ENCODE measurements at places on chromosomes 13 and 19. TPM values are rescaled to one million over a fixed set of nuclear protein-coding genes. Genes with fewer than 3 reads are reported as not detected.
A peak's percentile ranks its signal among the peaks of the same experiment; 100 is the strongest.

DNA sequence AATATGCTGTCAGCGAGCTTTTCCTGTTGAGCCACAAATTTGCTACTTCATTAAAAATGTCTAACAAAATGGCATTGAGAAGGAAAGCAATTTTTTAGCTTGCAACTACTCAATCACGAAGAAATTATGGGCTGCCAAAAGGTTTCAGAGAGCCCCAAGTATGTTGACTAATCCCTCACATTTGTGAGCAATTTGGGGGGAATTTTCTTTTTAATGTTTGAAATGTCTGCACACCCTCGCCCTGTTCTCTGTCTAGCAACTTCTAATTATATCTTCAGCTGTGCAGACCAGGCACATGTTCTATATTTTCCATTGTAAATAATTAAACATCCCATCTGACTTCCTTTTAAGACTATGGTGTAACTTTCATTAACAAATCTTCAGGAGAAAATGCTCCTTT, 192.9 kb downstream of the DCT start:
- H3K4me3 ChIP-seq = no peak overlapping the region
- DNase-seq = no peak
- peaks cover 2% of the 10 kb centered on the region for H3K27me3 ChIP-seq
- H3K36me3 ChIP-seq = no peaks in the 10 kb centered on the region
- H3K4me1 ChIP-seq = no peaks in the 10 kb centered on the region

GRCh38 chr19:5631567-5632240, 8.8 kb downstream of the SAFB start:
- H3K36me3 ChIP-seq = peaks cover 38% of the 10 kb centered on the region
- H3K27me3 ChIP-seq = no peaks in the 10 kb centered on the region
- peaks cover 64% of the 10 kb centered on the region for H3K4me1 ChIP-seq
- H3K4me3 ChIP-seq = no peak overlapping the region
- H3K27ac ChIP-seq = no peak overlapping the region

HSPB6 gene
- total RNA-seq = 0.69 TPM

MCEMP1 gene
- total RNA-seq = not detected

IL27RA gene
- 70.3 TPM for total RNA-seq

CBY2 gene
- total RNA-seq = not detected

DNA sequence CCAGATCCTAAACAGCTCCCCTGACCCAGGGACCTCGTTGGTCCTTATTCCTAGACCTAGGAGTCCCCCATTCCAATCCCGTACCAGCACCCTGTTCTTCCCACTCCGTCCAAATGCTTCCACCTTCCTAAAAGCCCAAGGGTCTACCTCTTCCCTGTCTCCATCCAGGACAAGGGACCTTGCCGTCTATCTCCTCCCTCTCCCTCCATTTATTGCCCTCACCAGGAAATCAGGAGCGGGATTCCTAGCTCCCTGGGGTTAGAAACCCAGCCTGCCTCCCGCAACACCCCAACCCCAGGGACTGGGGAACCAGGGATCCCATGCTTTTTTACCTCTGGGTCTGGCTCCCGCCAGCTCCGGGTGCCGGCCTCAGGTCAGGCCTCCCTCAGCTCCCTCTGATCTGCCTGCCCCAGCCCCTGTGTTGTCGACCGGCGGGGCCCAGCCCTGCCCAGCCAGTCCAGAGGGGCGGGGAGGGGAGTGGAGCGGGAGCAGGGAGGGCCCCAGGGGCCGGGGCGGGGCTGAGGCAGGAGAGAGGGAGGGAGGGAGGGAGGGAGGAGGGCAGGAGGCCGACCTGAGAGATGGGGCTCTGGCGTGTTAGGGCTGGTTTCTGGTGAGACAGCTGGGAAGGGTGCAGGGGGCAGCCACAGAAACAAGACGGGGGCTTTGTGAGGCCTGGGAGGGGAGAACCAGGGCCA, at the start of gene B3GNT8:
TSS of gene B3GNT8 (minus strand) at position 423 of the 695 bp plus-strand sequence. CDS start 596 bp downstream, outside the sequence.
- peak within 1 kb of the TSS; percentile 73 for H3K4me3 ChIP-seq
- peaks cover 42% of the 10 kb centered on the region for H3K4me1 ChIP-seq
- H3K36me3 ChIP-seq = peaks cover 11% of the 10 kb centered on the region
- peak; percentile 51 for DNase-seq
- no peaks in the 10 kb centered on the region for H3K27me3 ChIP-seq
- peak within 1 kb of the TSS; percentile 78 for H3K27ac ChIP-seq

- no peaks in the 10 kb centered on the region for H3K27me3 ChIP-seq
- H3K4me3 ChIP-seq = no peak overlapping the region
- no peak overlapping the region for H3K27ac ChIP-seq
- no peak for DNase-seq
- H3K36me3 ChIP-seq = no peaks in the 10 kb centered on the region
Observed at GRCh38 chr13:33931397-33932311, 113.7 kb downstream of the RFC3 start.

All from activated CD4-positive, alpha-beta T cell treated with anti-CD3 and anti-CD28 coated beads, Interleukin-2, amount 10 ng/mL, durations not matched to agents 7 days and 5 days (primary cell).